ENCODE measurements at places on chromosomes 2 and 18.

GRCh38 chr2:148754864-148755263, 110.3 kb downstream of the EPC2 start:
- DNase-seq: no peak

DNA sequence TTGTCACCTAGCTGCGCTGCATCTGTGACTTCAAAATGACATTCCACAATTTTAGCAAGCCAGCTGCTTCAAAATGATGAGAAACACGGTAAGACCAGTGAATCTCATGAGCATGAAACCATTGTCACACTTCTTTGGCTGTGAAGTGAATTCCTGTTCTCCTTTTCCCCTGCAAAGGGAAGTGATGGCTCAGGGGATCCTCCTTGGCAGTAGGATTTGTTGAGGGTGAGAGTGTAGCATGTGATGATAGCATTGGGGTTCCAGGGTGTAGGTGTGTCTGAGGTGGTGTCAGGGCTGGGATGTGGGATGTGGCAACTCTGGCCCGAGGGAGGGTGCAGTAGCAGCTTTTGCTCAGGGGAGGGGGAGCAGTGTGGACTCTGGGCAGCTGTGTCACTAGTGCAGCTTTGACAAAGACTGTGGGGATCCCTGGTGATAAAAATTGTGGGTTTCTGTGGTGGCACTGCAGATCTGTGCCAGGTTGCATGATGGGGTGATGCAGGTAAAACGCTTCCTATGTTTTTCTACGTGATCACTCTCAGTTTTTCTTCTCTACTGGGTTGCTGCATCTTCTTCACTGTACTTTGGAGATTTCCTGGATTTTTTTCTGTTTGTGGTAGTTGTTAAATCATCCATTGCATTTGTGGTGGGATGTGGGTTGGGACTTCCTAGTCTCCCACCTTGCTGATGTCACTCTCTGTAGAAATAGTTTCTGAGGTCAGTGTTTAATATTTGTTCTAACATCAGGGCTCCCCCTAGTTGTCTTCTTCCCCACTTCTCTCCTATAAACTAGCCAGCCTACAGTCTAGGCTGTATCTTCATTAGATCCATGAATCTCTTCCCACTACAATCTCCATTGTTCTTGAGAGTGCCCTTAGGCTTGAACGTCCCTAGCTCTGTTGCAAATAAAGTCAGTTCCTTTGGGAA, 107.0 kb downstream of the ACTR3 start:
- DNase-seq: no peak

DNA sequence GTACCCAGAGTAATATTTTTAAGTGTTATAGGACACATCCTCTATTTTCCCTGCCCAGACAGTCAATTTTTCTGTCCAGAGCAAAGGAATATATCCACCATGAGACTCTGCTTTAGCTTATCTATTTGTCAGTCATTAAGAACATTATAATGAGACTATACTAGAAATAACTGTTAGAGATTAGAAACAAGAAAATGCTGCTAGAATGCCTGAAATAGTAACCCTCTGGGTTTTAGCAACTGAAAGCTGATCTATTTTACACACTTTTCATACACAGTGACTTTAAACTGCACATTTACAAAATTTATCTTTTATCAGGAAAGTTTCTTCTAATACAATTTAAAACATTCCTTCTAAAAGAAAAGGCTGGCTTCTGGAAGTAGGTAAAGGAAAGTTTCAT, 39.6 kb downstream of the MBD2 start:
- DNase-seq: no peak

DNA sequence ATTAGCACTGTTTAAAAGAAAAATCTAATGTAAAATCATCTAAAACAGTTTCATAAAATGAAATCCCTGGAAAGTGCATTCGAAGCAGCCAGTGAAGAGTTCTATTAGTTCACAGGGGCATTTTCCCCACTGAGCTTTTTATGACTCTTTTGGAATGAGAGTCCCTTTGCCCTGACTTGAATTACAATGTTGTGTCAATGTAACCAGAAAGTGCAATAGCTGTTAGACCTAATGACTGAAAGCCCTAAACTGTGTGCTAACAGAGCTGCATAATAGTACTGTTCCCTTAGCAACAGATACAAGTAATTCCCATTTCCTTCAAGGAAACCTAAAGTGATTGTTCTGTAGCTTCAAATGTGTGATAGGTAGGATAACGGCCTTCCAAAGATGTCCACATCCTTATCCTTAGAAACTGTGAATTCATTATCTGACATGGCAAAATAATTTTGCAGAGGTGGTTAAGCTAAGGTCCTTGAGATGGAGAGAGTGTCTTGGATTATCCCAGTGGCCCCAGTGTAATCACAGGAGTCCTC, 134.4 kb downstream of the L3MBTL4 start:
- DNase-seq: no peak

GRCh38 chr2:236403811-236404210, 139.6 kb upstream of the ASB18 start:
- DNase-seq: no peak

- DNase-seq: peak; percentile 10
These were observed 10.0 kb downstream of the KLF11 start for GRCh38 chr2:10053351-10053750.

- DNase-seq: peak; percentile 18
These were observed 14.1 kb upstream of the ZSWIM2 start for GRCh38 chr2:186862869-186863709.

- DNase-seq: peak; percentile 32
These were observed 35.0 kb upstream of the PSMD14 start for GRCh38 chr2:161273038-161273760.

DNA sequence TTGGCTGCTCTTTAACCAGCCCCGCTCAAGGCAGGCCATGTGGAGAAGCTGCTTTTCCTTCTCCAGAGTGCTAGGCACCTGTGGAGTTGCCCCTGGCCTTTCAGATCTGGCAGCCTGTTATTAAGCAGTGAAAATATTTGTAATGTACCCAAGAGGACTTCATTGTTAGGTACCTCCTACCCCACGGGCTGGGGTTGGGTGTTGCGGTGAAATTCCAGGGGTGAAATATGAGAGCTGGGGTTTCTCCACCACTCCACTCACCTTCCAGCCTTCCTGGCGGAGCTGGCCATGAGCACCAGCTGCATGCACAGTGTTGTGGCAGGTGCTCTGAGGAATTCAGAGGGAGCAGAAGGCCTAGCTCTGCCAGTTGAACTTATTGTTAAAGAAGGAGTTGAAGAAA, 39.1 kb downstream of the NTSR2 start:
- DNase-seq: no peak

DNA sequence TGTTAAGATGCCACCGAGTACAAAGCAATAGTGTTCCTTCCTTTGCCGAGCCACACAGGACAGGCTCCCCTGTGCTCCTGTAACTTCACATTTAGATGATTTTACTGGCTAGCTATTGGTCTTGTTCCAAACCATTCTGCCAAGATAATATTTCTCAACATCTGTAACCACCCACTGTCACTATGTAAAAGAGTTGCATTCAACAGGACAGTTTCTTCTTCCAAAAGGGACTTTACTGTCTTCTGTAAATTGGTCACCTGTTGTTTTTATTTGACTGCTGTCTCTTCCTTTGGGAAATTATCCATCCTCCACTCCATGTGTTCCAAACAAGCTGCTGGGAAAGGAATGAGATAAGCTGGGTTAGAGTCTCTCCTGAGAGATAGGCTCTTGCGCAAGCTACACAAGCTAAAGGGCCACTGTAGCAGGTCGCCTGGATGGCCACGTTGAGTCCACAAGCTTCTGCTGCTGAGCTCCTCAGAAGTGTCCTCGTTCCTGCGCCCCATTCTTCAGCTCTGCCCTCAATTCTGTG, 14.4 kb upstream of the BZW1 start:
- no peak for DNase-seq

GRCh38 chr2:80061881-80062280, 242.7 kb downstream of the LRRTM1 start:
- DNase-seq: no peak

DNA sequence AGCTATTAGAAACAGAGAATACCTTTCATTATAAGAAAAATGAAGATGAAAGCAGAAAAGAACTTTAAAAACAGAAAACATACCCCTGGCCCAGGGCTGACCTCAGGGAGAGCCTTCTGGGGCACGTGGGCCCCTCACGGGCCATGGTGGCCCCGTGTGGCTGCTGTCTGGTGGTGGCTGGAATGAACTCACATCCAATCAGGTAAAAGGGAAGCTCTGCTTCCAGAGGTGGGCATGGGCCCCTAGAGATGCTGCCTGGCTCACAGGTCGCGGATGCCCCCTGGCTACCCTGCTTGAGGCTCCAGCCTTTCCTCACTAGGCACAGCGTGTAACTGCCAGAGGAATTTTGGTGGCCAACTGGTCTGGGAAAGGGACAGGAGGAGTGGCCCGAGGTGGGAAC, 16.6 kb downstream of the SNORC start:
- DNase-seq: no peak

DNA sequence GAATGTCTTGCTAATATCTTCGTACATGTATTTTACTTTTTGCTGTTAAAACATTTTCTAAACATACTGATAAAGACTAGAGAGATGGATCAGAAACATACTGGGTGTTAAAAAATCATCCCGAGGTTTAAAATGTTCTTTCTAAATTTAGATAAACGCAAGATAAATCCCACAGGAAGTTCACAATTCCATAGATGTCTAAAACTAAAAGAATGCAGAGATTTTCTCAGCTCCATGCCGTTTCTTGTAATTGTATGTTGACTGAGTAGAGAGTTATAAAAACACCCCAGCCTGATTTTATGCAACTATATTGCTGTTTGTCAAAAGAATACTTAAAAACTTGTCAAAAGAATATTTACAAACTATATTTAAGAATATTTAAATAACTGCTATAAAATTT, 455.7 kb downstream of the ARHGAP15 start:
- no peak for DNase-seq

GRCh38 chr2:127181851-127182250, 38.2 kb downstream of the CYP27C1 start:
- DNase-seq: no peak

GRCh38 chr2:110674620-110675555, 3.0 kb downstream of the BUB1 start:
- no peak for DNase-seq

DNA sequence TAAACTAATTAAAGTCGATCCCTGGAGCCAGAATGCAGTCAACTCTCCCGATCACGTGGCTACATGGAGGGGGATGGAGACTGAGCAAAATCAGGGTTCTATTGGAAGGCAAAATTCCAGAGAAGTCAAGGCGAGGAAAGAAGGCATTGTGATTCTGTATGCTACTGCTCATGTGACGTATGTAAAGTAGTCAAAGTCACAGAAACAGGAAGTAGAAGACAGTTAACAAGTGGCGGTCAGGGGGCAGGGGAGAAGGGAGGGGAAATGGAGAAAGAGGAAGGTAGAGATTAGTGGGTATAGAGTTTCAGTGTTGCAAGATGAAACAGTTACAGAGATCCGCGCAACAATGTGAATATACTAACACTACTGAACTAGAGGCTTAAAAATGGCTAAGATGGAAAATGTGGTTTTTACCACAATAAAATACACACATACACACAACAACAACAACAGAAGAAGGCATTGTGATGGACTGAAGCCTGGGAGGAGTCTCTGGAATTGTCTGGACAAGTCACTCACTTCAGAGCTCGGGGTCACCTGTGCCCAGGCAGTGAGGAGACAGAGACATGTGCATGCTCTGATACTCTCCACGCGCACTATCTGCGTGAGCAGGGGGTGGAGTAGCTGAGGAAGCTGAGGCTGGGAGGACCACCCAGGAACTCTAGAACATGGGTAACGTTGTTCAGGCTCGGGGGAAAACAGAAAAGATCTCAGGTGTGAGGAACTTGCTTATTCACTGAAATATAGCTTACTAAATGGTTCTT, 89.9 kb upstream of the CDCA7 start:
- no peak for DNase-seq

GRCh38 chr2:102033031-102033749, 41.4 kb downstream of the IL1R2 start:
- DNase-seq: peak; percentile 17

DNA sequence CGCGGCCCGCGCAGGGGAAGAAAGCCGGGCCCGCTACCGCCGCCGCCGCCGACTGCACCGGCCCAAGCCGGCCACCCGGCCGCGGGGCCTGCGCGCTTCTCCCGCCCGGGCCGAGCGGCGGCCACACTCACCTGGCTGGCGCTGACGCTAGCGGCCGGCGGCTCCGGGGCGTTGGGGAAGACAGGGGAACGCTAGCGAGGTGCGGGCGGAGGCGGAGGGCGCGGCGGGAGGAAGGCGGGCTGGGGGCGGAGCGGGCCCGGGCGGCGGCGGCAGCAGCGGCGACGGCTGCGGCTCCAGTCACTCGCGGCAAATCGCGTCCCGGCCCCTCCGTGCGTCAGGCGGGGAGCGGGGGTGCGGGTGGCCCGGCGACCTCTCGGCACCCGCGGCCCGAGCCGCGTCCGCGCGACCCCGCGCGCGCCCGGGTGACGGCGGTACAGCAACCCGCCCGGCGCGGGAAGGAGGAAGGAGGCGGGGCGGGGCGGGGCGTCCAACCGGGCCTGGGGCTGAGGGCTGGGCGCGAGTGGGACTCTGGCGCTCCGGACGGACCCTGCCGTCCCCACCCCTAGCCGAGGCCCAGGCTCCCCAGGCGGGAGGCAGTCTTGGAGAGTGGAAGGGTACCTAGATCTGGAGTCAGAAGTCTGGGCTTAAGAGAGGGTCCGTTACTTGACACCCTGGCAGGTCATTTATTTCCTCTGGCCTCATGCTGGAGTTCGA, at the start of gene SESTD1:
Gene SESTD1, minus strand, starts transcription at position 465 of the 714 bp plus-strand sequence. CDS start 72,991 bp downstream, outside the sequence.
- peak; percentile 26 for DNase-seq

- DNase-seq: no peak
These were observed 49.8 kb downstream of the FBLN7 start for GRCh38 chr2:112187805-112188596.

DNA sequence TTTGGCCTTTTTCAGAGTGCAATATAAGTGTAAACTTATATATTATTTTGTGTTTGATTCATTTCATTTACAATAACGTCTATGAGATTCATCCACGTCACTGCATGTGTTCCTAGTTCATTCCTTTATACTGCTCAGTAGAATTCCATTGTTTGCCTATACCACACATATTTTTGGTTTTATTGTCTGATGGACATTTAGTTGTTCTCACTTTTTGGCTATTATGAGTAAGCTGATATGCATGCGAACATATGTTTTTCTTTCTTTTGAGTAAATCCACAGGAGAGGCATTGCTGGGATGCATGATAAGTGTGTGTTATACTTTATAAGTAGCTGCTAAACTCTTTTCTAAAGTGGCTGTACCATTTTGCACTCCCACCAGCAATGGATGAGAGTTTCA, 314.8 kb upstream of the HS6ST1 start:
- no peak for DNase-seq

GRCh38 chr18:50186385-50186784, 8.6 kb downstream of the MYO5B start:
- no peak for DNase-seq

- no peak for DNase-seq
These were observed at the start of gene PPP1R1C for GRCh38 chr2:181985632-181986205. TSS of gene PPP1R1C (plus strand) at chr2:181985853. CDS start at chr2:181986111, 258 bp downstream.
